ENCODE measurements at places on chromosomes 13 and 19. TPM values are rescaled to one million over a fixed set of nuclear protein-coding genes. Genes with fewer than 3 reads are reported as not detected.

DNA sequence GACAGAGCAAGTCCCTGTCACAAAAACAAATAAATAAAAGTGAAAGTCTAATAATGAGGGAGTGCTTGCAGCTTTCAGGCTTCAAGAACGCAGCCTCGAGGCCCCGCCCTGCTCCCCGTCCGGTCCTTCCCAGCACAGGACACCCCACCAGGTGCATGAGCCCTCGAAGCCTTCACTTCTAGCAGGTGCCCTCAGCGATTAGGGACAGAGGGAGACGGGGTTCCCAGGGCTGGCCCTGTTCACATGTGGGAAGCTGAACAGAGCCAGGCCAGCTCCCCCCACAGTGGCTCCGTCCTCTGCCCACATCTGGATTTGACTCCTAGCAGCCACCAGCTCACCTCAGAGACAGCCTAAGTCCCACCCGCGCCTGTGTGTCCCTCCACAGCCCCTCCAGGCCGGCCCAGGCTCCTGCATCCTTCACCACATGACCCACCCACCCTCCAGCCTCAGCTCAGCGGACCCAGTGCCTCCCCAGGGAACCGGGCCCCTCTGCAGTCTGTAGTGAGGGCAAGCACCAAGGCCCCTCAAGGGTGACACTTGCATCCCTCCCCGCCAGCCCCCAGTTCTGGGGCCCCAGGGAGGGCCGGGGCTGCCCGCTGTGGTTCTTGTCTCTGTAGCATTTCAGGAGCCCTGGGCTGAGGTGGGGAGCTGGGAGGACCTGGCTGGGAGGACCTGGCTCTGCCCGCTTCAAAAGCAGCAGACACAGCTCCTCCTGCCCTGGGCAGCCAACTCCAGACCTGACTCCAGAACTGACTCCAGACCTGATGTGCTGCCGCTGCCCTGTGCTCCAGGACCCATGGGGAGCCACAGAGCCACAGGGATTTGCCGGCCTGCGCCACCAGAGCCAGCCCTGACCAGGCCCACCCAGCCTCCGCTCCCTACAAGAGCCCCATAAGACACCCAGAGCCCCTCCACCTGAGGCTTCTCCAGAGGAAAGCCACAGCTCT lies 27.2 kb downstream of the GPX4 start:
- peak; percentile 26 for DNase-seq

- DNase-seq, result no peak
These were observed 2.5 kb downstream of the PRTN3 start for GRCh38 chr19:843180-843835.

The ZNF208 gene
- 2.3 TPM for total RNA-seq

The CBLC gene
- 5.8 TPM for total RNA-seq

The IGFL1 gene
- not detected for total RNA-seq

The AMER2 gene
- 2.4 TPM for total RNA-seq

DNA sequence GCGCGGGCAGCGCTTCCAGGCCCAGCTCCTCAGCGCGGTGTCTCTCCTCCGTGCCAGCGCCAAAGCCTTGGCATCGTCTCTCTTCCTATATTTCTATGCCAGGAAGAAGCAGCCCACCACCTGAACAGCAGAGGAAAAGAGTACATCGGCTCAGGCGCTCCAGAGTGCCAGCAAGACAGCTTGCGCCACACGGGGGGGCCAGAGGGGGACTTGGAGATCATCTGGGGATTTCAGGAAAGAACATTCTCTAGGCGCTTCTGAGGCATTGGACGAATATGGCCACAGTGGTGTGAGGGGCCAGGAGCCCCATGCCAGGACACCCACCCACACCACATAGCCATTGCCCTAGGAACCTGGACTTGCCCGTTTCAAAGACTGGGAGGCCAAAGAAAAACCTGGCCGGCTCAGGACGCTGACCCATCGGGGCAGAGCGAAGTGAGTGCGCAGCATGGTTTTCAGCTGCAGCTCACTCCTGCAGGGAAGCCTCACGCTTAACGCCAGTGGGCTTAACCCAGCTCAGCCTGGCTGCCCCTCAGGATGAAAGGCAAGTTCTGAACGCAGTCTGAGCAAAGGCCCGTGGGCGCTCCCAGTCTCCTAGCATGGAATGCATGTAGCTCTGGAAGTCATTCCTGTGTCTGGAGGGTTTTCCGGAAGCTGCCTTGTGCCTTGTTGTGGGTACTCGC lies 62.1 kb downstream of the GGACT start:
- no peak for DNase-seq

GRCh38 chr13:49956131-49956530 lies 20.0 kb upstream of the SPRYD7 start:
- no peak for DNase-seq

The GIPR gene
- not detected for total RNA-seq

The RASGRP4 gene
- under 0.01 TPM for total RNA-seq

GRCh38 chr13:109146912-109147647 lies 517.7 kb downstream of the MYO16 start:
- DNase-seq, result no peak

The IGFLR1 gene
- total RNA-seq, result 5.3 TPM

GRCh38 chr13:27765650-27766049 lies 26.6 kb upstream of the GSX1 start:
- no peak for DNase-seq

The ZNF90 gene
- 9.8 TPM for total RNA-seq

DNA sequence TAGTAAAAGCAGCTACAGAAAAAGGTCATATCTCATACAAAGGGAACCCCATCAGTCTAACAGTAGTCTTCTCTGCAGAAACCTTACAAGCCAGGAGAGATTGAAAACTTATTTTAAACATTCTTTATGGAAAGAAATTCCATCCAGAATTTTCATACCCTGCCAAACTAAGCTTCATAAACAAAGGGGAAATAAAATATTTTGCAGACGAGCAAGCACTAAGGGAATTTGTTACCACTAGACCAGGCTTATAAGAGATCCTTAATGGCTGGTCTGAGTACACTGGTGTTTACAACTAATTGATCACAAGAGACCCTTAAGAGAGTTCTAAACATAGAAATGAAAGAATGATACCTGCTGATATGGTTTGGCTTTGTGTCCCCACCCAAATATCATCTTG lies 128.6 kb upstream of the TNFSF11 start:
- DNase-seq, result no peak

DNA sequence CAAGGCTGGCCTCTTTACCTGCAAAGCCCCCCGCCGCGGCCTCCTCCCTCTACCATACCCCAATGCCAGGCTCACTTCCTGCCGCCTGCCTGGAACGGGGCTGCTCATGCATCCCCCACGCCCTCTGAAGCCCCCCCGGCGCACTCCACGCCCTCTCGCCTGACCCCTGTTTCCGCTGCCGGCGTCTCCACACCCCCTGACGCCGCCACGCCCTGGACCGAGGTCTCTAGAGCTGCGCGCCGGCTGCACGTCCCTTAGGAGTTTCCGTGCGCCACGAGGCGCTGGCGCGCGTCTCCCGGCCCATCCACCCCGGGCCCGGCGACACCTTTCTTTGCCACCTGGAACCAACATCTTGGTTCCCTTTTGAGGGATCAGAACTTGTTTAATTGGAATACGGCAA lies 16.0 kb downstream of the DPRX start:
- DNase-seq, result no peak

The NOVA2 gene
- total RNA-seq, result 2.9 TPM

DNA sequence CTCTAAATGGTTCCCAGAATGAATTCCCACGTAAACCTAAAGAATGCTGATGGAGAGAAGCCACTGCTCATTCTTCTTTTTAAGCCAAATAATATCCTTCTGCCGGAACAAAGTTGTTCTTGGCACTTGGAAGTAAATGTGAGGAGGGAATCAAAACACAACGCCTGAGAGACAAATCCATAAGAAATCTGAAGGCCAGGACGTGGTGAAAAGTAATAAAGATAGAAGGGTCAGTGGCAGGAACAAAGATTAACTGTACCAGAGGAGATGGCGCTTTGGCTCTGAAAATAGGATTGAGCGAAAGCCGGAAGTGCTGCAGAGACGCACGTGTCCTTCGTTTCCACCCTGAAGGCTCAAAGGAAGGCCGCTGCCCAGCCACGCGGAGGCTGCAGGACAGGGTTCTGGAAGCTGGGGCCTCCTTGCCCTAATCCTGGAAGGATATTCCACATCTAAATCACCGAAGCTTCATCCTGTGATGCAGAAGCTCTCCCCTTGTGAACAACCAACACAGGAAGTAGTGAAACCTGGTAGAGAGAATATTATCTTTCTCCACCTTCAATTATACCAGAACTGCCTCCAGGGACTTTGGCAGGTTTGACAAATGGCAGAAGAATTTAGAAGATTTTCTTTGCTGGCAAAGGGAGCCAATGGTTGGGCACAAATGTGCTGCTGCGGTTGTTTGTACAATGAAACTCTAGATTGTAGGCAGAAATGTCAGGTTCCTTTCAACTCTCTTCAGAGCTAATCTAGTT lies 214.6 kb upstream of the SERP2 start:
- no peak for DNase-seq

The ZNF155 gene
- total RNA-seq, result 6.2 TPM

- DNase-seq, result no peak
These were observed 13.3 kb downstream of the TTYH1 start for GRCh38 chr19:54428323-54429175.

DNA sequence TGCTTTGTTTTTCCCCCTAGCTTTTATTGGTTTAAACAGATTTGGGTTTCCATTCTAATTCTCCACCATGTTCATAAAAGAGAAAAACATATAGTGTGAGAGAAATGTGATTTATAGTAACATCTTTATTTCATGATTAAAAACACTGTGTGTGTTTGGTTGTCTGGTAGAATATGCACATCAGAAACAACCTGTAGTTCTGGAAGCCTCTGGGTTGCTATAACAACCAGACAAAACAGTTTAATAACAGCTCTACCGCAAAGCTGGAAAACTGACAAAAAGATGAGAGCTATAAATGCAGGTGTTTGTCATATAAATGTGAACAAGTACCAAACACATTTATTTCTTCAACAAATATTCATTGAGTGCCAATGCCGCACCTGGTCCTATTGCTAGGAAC lies 9.8 kb downstream of the KBTBD6 start:
- no peak for DNase-seq

The SERPINE3 gene
- not detected for total RNA-seq

GRCh38 chr19:6138511-6138910 lies 3.0 kb downstream of the ACSBG2 start:
- no peak for DNase-seq

GRCh38 chr19:6862673-6863078 lies 24.7 kb upstream of the ADGRE1 start:
- DNase-seq, result peak; percentile 59

The NOTCH3 gene
- 152 TPM for total RNA-seq

GRCh38 chr13:110400786-110401533 lies 93.9 kb downstream of the COL4A2 start:
- DNase-seq, result no peak

The CEACAM3 gene
- not detected for total RNA-seq

DNA sequence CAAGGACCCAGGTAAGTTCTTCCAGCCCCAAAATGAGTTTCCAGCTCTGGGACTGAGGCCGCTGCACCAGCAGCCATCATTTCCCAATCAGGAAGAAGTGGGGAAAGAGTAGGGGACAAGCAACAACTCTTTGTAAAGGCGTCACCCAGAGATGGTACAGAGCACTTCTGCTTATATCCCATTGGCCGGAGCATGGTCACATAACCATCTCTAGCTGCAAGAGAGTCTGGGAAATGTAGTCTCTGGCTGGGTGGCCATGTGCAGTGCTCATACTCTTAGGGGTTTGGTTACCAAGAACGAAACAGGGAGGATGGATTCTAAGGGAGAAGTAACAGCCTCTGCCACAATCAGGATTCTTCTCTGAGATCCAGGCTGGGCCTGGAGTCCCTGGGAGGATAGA lies 26.3 kb downstream of the CKM start:
- no peak for DNase-seq

Data from uterus (tissue), 4 donors.